ENCODE measurements at places on chromosomes 11 and 22.
A peak's percentile ranks its signal among the peaks of the same experiment; 100 is the strongest.

- peak; percentile 84 for DNase-seq
Observed at GRCh38 chr11:65576867-65577755, 1.3 kb downstream of the EHBP1L1 start.

DNA sequence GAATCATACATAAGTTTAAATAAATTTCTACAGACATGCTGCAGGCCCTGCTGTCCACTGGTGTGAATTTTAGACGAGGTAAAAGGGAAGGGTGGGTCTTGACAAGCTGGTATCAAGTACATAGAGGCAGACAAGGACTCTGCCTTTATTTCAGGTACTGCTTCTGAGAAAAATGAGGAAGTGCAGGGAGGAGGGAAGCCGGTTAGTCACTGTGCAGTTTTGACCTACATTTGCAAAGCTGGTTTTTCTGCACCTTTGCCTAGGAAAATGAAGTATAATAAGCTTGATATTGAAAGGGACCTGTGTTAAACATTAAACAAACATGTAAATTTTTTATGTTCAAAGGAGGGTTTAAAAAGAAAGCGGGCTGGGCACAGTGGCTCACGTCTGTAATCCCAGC lies 24.6 kb downstream of the TMEM45B start:
- no peak for DNase-seq

DNA sequence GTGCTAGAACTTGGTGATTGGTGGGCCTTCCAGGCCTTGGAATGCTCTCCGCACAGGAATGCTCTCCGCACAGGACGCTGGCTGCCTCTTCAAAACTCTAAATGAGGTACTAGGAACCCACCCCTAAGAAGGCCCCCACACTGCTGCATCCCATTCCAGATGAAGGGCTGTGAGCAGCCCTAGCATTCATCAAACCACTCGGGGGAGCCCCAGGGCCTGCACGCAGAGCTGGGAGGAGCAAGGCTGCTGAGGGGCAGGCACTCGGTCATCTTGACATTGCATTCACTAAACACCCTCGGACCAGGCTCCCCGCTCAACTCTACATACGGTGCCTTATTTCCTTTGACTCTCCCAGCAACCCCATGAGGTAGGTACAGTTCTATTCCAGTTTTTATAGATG lies 49.2 kb upstream of the EMID1 start:
- DNase-seq, result no peak

DNA sequence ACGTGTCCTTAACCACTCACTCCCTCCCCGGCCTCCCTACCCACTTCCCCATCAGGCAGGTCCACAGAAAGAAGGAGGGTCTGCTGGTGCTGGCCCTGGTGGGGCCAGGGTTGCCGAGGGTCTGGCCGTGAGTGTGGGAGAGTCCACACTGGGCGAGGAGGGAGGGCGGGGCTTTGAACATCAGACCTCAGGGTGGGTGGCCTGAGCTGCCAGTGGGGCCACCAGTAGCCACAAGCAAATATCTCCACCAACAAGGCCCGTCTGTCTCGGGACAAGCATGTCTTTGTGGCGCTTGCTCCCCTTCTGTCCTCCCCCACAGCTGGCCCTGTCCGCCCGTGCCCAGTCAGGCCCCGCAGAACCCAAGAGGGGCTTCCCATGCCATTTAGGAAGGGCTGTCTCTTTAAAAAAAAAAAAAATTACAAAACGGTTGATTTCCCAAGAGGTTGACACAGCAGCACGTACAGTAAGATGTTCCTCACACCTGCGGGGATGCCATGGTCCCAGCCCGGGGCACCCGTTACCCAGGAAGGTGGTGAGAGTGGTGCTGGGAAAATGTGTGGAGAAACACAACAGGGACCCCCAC lies 17.7 kb upstream of the TALDO1 start:
- no peak for DNase-seq

- no peak for DNase-seq
Observed at GRCh38 chr11:119842731-119843130, 113.7 kb upstream of the NECTIN1 start.

GRCh38 chr11:113242767-113243397 lies 71.5 kb upstream of the TTC12 start:
- no peak for DNase-seq

DNA sequence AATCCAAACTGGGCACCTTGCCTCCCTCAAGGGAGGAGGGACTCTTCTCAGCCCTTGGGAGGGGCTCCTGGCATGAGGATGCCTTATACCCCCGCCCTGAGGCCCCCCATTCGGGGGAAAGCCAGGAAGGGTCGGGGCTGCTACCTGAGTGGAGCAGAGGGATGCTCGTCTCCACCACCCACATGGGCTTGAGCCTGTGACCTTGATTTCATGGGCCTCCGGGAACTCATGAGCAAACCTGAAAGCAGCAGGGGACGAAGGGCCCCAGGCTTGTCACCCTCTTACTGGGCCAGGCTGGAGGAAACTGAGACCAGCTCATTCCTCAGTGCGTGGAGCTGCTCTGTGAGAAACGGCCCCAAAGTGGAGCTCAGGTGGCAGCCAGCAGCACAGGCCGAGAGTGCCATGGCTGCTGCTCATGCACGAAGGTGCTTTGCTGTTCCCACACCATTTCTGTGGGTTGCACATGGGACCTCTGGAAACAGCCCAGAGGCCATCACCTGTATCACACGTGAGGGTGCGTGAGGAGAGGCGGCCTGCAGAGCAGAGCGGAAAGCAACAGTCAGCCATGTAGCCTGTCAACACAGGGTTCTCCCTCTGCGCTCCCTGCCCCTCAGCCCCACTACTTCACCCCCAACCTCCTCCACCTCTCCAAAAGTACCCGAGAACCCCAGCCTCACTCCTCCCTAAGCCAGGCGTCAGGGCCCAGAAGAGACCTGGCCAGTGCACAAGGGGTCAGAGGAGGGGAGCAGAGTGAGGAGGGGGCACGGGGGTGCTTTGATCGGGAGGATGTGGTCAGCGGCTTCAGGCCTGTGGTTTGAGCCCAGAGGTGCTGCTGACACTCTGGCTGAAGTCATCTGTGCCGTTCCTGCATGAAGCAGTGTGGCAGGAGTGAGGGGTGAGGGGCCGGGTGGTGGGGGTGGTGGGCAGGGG lies 14.1 kb upstream of the IL2RB start:
- DNase-seq, result no peak

GRCh38 chr11:96014217-96014616 lies 90.3 kb upstream of the MTMR2 start:
- DNase-seq, result no peak

DNA sequence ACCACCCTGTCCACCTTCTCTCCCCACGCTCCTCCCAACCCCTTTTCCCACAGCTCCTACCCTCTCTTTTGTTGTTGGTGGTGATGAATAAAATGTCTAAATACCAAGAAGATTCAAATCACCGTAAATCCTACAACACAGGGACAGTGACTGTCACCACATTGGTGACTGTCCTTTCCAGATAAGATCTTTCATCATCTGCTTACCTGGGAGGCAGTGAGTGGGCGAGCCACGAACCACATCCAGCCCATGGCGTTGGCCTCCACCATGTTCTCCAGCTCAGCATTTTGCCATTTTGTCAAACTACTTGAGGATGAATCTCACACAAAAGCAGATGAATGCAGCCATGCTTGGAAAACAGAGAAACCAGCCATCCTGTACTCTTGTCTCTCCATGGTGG lies 6.7 kb upstream of the CYTH4 start:
- no peak for DNase-seq

GRCh38 chr22:41023299-41023623 lies 69.1 kb upstream of the EP300 start:
- no peak for DNase-seq

- DNase-seq, result no peak
Observed at GRCh38 chr11:11876458-11876857, 34.7 kb downstream of the USP47 start.

- no peak for DNase-seq
Observed at GRCh38 chr11:80937842-80938241, 1497.0 kb upstream of the TENM4 start.

DNA sequence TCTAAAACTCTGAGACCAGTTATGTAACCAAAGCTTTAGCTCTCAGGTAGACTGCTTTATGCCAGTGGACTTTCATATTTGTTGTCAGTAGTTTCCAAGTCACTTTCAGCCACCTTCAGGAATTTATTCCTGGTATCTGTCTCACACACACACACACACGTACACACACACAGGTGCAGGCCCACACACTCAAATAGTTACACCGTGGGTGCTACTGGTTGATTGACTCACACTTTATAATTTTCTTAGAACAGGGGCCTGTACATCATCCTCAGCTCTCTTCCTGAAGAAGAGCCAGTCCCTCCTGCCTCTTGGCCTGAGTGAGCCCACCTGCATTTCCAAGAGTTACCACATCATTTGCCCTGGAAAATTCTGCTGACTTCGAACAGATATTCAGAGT lies 555.2 kb downstream of the SOX6 start:
- no peak for DNase-seq

- DNase-seq, result no peak
Observed at GRCh38 chr22:23357053-23357452, 176.7 kb downstream of the BCR start.

DNA sequence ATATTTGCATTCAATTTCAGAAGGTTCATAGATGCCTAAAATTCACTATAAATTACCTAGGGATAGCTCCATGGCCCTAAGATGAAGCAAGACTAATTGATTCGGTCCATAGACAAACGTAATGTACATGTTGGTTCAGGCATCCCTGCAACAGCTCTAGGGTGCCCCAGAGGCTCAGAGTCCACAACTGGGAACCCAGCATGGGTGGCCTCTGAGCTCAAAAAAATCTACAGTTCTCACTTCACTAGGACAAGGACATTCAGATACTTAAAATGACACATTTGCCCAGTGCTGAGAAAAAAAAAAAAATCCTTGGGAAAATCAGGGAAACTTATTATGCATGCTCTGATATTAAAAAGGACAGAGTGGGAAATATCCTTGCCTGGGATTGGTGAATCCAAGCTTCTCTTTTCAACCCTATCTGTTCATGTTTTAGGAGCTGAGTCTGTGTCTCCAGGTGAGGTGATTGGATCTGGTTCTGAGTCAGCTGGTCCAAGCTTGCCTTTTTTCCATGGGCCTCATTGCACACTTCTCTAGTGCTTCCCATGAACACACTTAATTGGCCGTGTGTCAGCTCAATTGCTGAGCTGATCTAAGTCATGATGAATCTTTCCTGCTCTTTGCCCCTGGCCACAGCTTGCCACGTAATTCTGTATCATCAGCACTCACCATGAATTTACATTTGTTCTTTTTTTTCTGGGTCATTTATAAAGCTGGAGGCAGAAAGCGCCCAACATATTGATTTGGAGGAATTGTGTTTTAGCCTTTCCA lies 116.3 kb upstream of the RCN1 start:
- no peak for DNase-seq

- no peak for DNase-seq
Observed at GRCh38 chr11:17722000-17722643, 2.8 kb downstream of the MYOD1 start.

- no peak for DNase-seq
Observed at GRCh38 chr11:101428918-101429317, 154.9 kb downstream of the TRPC6 start.

DNA sequence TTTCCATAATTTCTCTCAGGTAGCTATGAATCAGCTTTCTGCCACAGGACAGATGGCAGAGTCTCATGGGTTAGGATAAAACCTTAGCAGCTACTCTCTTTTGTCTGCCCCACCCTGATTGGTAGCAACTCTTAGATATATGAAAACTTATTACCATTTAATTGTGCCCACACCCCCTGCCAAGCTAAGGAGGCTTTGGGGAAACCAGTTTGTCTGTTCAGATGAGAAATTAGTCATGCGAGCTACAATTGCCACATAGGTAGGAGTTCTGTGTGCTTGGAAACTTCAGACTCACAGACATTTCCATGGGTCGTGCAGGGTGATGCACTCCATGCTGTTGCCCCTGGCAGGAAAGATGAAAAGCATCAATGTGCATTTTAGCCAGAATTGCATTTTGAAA lies 39.9 kb downstream of the CD44 start:
- DNase-seq, result no peak

DNA sequence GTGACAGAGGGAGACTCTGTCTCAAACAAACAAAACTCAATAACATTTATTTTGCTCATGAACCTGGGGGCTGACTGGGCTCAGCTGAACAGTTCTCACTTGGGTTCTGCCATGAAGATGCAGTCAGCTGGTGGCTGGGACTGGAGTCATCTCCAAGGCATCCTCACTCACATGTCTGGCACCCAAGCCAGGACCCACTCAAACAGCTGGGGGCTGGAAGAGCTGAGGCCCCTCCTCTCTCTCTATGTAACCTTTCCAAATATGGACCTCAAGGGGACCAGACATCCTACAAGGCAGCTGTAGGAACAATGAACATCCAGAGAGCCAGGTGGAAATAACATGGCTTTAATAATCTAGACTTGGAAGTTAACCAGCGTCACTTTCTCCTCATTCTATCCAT lies 16.8 kb downstream of the HSPA8 start:
- DNase-seq, result no peak

DNA sequence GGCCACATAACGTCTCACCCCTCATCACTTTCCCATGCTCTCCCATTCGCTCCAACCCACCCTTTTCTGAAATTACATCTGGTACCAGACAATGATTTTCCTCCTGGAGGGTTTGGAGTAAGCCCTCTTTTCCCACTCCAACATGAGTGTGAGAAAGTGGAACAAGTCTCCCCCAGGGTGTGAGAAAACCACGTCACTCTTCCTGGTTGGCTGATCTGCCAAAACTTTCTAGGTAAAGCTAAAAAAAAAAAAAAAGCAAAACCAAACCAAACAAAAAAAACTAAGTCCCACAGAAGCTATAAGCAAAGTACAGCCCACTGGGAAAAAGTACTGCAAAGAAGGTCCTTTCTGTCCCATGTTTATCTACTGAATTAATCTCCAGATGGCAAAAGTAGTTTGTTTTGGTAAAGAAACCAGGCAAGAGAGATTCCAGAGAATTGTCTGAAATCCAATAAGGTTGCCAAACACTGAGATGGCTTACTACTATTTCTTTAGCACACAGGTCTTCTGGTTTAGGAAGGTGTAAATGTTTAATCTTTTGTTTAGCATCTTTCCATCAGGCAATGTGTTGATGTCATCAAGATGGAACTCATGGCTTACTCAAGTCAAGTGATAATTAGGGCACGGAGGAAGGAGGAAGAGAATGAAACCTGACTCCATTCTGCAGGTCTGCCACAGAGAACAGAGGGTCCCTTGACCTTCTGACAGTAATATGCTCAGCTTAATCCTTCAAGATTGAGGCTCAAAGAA lies 395.6 kb downstream of the LARGE1 start:
- no peak for DNase-seq

Measured in right atrium auricular region (tissue), 2 donors.